SK-N-SH (cell line): ENCODE measurements at places on chromosomes 6 and 20.
A peak's percentile ranks its signal among the peaks of the same experiment; 100 is the strongest.

GRCh38 chr6:116278854-116279231 lies 887 bp downstream of the TSPYL1 start:
- DNase-seq = peak; percentile 44

DNA sequence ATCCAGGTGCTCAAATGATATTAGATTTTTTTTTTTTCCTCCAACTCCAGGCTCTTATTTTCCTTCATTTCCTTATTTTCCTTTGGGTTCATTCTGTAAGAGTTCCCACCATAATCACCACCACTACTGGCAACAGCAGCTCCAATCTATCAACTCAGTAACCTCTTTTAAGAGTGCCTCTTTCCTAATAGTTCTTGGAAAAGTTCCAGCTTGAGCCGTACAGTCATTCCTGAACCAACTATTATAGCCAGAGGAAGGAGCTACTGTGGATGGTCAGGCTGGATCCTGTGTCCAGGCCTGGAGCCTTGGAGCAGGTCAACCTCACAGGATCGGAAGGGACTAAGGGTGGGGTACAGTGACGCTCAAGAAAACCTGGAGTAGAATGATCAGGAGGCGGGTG lies 4.2 kb upstream of the ANGPT4 start:
- DNase-seq = no peak

DNA sequence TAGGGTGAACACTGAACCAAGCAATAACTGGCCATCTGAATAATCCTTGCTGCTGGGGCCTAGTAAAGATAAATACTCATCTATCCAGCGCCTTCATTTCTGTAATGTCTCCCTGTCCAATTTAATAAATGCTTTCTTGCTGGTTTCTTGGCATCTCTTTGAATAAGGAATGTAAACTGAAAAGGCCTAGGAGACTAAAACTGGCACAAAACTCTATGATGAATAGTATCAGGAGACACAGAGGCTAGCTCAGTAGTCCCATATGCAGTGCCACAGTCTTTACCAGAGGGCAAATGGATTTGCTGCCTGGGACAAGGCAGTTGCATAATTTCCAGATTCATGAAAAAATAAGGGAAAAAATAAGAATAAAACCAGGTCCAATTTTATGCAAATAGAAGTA lies 324.4 kb downstream of the CENPW start:
- no peak for DNase-seq

- no peak for DNase-seq
Measured at GRCh38 chr6:112466373-112467151, 119.4 kb downstream of the RFPL4B start.

GRCh38 chr20:50048420-50049166 lies 64.4 kb downstream of the UBE2V1 start:
- no peak for DNase-seq

DNA sequence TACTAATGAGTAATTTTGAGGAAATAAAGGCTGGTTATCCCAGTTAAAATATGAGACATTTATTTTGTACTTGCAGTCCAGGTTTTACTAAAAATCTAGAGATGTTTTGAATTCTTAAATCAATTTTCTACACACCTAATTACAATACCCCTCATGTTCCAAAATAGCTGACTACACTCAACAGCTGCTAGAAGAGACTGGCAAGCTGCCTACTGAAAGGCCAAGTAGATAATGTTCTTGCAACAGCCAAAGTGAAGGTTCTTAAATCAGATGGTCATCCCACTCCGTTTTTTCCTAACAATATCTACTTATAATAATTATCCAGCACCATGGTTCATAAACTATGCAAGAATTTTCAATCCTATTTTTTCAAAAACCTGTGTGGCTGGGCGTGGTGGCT lies 69.0 kb downstream of the DTNBP1 start:
- DNase-seq = no peak

- DNase-seq = no peak
Measured at GRCh38 chr20:15653396-15654207, 919.6 kb downstream of the KIF16B start.

GRCh38 chr6:11008821-11009220 lies 35.3 kb downstream of the ELOVL2 start:
- DNase-seq = no peak

DNA sequence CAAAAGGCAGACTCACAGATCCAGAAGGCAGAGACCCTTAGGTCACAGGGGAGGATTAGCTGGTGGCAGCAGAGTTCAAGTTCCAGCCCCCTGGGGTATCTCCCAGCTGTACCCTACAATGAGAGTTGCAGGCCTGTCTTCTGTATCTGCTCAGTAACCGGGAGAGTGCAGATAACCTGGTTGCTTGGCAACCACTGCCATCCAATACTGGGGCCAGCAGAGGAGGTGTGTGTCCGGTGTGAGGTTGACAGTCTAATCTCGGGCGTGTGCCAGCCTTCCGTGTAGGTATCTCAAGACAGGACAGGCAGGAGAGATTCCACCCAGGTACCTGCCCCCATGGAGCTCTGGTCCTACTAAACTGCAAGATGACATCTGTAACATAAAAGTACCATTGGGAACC lies 56.6 kb upstream of the TBC1D7 start:
- peak; percentile 66 for DNase-seq

DNA sequence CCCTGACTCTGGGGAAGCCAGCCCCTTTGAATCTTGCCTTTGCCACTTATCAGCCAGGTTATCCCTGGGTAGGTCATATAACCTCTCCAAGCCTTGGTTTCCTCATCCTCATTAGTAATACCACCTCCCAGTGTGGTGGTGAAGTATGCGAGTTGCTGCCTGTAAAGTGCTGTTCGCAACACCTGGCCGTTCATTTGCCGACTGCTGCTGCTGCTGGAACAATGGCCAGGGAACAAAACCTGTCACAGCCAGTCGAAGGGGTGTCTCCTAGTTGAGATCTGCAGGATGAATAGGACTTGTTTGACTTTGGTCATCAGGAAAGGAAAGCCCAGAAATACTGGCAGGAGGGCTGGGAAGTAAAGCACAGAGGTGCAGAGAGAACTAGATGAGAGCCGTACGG lies 6.1 kb downstream of the MANBAL start:
- no peak for DNase-seq

- DNase-seq = peak; percentile 47
Measured at GRCh38 chr6:88167352-88167937, 1.3 kb upstream of the CNR1 start.

- DNase-seq = no peak
Measured at GRCh38 chr20:38450412-38450975, 15.4 kb upstream of the SNHG17 start.

DNA sequence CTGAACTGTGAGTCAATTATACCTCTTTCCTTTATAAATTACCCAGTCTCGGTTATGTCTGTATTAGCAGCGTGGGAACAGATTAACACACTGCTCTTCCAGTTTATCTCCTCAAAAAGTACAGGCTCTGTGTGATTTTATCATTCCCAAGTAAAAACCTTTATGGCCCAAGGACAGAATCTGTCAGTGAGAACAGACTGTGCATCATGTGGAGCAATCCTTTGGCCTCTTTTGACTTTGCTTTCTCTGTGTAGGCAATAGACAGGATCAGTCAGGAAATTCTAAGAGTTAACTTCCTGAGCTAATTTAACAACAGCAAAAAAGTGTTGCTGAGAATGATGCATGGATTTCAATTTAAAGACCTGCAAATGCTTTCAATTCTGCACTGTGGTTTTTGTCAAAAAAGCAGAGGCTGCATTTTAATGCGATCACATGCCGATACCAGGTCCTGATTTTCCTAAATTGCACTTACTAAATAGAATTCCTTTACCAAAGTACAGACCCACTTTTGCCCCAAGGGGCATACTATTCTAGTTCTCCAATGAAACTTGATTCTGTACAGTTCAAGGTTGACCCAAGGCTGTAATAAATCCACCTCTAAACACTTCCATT lies 246.7 kb upstream of the MARCKS start:
- peak; percentile 13 for DNase-seq

DNA sequence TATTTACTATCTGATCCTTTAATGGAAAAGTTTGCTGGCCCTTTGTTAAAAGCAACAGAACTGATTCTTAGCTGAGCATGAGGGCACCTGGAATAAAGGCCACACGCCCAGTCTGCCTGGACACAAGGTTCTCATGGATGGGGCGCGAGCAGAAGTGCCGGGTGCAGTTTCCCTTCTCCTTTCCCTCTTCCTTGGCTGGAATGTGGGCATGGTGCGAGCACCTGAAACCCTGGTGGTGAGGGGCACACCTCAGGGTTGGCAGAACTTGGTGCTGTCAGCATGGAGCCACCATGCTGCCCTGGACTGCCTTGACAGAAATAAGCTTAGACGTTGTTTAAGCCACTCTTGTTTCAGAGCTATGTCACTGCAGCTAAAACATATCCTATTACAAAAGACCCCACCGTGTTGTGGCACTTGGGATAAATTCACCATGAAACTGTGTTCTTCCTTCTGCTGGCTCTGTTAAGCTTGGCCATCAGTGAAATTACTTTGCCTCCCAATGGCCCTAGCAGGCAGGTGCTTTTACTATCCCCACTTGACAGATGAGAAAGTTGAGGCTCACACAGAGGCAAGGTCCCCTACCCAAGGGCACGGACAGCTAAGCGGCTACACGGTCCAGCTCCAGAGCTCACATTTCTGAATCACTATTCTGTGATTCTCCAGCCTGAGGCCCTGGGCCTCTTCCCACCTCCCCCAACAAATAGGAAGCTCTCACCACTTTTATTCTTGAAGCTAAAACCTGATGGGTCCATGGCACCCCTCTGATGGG lies 115.9 kb downstream of the PREX1 start:
- no peak for DNase-seq

DNA sequence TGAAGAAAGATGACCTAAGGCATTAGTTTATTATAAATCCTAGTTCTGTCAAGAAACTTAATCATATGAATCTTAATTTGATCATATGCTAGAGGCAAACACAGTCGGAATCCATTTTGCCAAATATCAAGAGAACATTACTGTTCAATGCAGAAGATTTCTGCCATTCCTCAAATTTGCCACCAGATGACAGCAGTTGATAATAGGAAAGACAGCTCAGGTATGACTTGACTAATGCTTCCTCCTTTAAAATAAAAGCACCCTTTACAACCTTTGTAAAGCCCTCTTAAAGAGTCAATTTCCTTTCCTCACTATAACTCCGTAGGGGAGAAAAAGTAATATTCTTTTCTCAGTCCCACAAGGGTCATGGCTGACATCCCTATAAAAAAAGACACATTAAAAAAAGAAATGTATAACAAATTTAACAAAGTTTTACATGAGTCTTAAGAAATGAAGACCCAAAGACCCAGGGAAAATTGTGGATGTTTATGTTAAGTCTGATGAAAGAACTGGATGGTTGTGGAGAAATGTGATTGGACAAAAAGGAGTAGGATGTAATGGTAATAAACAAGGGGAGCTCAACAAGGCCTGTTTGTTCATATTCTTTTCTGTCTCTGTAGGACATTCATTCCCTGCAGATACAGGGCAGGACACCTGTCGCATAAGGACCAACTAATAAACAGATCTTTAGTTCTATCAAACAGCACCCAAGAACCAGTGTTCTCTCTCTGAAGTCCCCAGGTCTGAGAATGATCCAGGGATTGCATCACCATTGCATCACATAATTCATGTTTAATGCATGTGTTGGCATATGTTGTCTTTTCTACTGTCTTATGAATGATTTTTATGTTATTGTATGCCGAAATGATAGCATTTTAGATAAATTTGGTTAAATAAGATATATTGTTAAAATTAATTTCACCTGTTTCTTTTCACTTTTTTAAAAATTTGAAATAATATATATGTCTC lies 23.0 kb upstream of the IL17A start:
- no peak for DNase-seq

- no peak for DNase-seq
Measured at GRCh38 chr6:13412639-13413465, 74.5 kb downstream of the GFOD1 start.

DNA sequence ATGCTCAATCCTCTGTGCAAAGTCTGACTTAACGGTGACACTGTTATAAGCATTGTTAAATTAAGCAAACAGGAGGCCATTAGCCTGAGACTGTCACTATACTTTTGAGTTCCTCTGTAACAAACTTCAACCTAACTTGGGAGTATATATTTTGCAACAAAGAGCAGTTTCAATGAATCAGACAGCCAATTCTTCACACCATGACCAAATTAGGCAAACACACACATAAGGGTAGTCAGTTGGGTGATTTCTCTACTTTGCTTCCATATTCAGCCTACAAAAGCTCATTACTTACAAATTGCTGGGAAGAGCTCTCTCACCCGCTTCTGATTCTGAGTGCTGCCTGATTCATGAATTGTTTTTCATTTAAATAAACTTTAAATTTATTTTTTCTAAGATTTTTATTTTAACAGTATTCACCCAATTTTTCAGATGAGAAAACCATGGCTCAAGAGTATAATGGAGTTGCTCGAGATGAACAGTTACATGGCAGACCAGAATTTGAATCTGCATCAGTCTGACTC lies 60.5 kb downstream of the HACE1 start:
- no peak for DNase-seq

DNA sequence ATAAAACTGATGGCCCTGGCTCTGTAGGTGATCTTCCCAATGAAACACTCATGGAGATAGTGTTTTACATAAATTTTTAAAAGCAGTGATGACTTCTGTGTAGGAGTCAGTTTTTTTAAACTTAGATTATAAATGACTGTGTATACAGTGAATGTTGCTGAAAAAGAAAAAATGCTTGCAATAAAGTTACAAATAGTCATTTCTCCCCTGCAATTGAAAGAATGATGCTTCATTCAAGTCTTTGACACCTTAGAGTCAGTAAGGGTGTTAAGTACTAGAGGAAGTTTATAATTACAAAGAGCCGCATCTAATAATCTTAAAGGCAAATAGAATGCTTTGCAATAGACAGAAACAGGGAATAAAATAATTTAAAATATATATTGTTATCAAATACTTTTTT lies 27.6 kb downstream of the ZNF292 start:
- DNase-seq = no peak

DNA sequence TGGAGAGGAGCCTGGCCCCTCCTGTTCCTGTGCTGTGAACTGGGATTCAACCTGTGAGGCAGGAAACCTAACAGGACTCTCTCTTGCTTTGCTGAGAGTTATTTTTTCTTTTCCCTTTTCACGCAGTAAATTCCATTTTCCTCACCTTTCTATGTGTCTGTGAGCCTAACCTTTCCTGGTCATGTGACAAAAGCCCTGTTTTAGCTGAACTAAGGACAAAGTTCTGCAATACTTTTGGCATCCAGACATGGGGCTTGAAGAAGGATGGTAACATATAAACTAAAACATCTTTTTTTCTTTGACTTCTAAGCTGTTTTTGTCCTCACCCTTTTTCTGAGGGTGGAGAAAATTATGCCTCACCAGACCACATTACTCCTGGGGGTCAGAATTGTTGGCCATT lies 368.5 kb downstream of the HTR1B start:
- no peak for DNase-seq

GRCh38 chr6:75296811-75297779 lies 12.5 kb upstream of the TMEM30A start:
- DNase-seq = peak; percentile 33

DNA sequence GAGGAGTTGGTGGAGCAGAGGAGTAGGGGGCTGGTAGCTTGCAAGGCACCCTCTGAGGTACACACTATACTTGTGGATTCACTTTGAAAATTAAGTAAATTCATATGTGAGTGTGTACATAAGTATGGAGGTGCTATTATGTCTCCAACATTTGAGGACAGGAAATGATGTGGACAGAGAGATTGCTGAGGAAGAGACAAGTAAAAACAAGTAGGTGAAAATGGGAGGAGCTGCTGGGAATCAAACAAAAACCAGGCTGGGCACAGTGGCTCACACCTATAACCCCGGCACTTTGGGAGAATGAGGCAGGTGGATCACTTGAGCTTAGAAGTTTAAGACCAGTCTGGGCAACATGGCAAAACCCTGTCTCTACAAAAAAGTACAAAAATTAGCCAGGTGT lies 69.2 kb upstream of the LYRM2 start:
- no peak for DNase-seq
